ENCODE measurements at places on chromosomes 3 and 15.

DNA sequence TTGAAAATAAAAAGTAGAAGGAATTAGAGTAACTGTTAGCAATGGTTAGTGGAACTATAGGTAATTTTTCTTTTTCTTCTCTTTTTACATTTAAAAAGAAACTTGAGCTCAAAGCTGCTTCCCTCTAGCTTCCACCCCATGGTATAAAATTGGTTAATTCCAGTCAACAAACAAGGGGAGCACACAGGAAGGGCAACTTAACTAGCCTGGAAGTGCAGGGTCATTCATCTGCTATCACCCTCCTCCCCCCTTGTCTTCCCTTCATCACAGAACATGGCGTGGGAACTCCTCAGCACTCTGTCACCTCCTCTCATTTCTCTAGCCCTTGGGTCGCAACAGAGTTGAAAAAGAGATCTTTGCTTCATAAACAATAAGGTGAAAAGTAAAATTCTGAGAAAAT is 20.0 kb downstream of the MASP1 start:
- no peak for DNase-seq

DNA sequence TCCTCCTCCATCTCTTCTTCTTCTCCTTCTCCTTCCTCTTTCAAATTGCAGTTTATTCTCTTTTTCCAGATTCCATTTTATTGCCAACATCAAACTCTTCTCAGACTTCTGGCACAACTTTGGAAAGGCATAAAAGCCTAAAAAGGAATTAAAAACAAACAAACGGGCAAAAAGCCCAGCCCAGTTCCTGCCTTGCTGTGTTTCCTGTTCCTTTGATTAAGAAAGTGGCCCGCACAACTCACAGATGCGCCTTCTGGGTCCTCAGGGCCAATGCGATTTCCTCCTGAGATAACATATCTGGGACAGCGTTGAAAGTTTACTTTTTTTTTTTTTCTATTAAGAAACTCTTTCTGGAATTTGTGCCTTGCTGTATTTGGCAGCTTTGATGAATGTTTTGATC is 158.7 kb upstream of the UBE3A start:
- peak; percentile 3 for DNase-seq

DNA sequence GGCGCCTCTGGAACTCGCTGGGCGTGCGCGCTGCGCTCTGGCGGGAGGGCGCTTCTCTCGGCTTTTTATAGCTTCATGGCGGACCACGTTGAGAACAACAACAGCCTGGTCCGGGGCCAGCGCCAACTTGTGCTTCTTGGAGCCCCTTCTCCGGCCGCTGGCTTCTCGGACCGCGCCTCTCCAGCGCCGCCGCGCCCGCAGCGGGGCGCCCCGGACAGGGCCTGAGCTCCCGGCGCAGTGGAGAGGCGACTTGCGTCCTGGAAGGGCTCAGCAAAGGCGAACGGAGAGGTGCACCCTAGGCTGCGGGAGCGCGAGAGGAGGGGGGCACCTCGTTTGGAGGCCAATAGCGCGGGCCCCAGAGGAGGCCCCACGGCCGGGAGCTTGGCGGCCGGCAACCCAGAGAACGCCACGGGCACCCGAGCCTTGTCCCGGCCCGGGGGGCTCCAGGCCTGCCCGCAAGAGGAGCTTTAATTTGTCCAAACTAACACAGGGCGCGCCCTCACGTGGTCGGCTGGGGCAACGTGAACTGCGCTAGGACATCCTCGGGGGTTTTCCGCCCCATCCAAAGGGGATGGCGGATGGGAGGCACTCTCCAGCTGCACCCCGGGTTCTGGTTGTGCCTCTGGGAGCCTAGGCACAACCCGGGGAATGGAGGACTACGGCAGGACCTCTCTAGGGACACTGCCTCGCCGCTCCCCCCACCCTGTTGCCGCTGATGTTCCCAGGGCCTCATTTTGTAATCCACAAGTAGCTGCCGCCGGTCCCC is 37.8 kb downstream of the HMCES start:
- peak; percentile 87 for DNase-seq

DNA sequence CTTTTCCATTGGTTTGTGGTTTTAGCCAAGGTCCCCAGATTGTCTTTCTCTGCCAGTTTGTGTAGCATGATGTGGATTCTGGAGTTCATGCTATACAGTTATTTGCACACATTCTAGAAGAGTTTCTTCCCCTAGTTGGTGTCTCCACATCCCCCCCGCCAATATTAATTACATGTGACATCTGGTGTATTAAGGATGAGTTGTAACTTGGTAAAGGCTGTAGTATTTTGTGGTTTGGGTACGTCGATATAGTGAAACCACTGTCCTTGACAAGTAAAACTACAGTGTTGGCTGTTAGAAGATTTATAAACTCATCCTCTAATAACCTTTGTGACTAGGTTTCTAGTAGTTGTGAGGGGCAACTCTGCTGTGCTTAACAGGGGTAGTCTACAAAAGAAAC is 23.7 kb upstream of the P4HTM start:
- no peak for DNase-seq

- DNase-seq: peak; percentile 23
These were observed 584.5 kb upstream of the CCDC54 start for GRCh38 chr3:106792716-106793115.

- peak; percentile 78 for DNase-seq
These were observed 92.7 kb upstream of the GOLGA6L4 start for GRCh38 chr15:84142888-84143337.

DNA sequence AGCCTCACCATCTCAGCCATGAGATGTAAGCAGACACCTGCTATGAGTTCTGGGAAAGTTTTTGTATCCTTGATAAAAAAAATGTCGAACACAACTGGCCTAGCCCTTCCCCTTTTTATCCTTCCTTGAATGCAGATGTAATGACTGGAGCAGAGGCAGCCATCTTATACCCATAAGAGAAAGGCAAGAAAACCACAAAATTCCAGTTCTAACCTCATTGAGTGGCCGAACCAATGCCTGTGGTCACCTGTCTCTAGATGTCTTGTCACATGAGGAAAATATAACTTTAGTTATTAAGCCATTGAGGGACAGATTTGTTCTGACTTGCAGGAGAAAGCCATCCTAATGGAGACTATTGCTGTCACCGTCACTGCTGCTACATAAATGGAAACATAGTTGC is 80.4 kb upstream of the SLC6A6 start:
- DNase-seq: no peak

DNA sequence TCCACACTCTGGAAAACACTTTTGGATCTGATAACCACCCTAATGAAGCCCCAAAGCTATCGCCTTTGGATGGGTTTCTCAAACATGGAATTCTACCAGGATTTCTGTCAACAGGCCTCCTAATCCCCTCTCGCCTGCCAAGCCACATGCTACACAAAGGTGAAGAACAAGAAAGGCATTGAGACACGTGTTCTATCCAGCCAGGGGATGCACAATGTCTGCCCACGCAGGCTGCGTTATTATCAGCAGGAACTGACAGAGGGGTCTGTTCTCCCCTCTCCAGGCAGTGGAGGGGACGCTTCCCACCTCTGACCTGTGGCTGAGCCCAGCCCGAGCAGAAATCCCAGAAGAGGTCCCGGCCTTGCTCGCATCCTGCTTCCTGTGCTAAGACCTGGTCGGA is 45.4 kb upstream of the THBS1 start:
- DNase-seq: no peak

DNA sequence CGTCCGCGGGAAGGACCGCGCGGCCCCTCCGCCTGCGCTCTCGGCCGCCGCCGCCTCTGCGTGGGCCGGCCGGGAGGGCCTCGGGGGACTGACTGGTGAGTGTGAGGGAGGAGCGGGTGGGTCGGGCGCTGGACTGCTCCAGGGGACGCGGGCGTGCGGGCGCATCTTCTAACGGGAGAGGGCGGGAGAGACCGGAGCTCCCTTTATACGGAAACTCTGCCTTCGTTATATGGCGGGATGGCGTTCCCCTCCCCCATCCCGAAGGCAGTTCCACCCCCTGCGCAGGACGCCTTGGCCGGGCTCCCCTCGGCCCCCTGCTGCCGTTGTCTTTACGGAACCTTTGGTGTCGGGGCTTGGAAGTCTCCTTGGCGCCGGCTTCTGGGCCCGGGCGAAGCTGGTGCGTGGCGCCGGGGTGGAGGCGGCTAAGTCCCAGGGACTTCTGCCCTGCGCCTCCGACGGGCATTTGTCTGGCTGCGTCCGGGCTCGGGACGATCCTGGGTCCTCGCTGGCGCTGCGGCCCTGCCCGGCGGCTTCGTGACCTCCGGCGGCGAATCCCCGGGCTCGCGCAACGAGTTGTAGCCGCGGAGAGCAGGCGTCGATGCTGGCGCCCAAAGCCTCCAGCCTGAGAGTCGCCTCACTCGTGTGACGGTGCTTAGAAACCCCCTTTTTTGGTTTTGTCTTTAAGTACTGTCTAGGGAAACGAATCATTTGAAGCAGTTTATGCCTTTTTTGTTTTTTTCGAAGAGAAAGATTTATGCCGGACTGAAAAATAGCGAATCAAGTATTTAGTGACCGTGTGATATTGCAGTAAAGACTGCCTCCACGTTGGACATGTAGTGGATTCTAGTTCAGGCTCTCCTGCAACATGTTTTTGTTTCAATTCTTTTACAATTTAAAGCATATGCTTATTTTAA is 623 bp downstream of the ZNF639 start:
- peak; percentile 80 for DNase-seq

- DNase-seq: no peak
These were observed 986.0 kb downstream of the ROBO2 start for GRCh38 chr3:78025916-78026315.

GRCh38 chr3:7630925-7631324 is 770.0 kb downstream of the GRM7 start:
- DNase-seq: peak; percentile 1
